ENCODE measurements at places on chromosomes 3 and 15. TPM values are rescaled to one million over a fixed set of nuclear protein-coding genes. Genes with fewer than 3 reads are reported as not detected.

DNA sequence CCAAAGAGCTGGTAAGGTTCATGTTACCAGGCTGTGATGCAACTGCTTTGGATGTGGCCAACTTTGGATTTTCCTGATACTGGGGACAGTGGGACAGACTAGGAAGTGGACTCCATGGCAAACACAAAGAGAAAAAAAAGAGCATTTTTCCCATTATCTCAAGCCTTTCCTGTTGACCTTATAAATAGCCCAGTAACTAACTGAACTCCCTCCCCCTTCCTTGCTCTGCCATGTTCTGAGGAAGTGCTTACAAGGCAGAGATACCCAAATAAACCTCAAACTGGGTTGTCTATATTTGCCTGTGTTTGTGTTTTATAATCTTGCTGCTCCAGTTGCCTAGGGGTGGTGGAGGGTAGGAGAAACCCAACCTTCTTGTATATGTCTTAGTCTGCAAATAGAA lies 27.3 kb upstream of the SLC9A9 start:
- H3K4me3 ChIP-seq: no peak overlapping the region
- no peaks in the 10 kb centered on the region for H3K36me3 ChIP-seq
- DNase-seq: no peak
- no peak overlapping the region for H3K27ac ChIP-seq
- no peaks in the 10 kb centered on the region for H3K27me3 ChIP-seq

DNA sequence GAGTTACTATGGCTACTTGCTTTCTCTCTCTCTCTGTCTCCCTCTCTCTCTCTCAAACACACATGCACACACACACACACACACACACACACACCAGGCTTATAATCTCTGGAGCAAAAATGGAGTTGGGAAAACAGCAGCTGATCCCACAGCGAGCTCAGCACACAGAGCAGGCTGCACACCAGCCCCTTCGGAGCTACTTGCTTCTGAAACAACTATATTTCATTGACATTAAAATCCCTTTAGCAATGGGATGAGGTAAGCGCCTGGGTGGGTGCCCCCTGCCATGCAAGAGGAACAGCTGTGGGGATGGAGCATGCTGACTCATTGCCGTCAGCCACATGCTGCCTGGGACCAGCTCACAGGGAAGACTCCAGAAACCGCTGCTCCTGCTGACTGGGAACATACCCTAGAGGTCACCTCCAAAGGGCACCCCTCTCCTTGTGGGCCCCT lies 45.7 kb downstream of the B3GNT5 start:
- peaks cover 10% of the 10 kb centered on the region for H3K36me3 ChIP-seq
- H3K27me3 ChIP-seq: no peaks in the 10 kb centered on the region
- peaks cover 14% of the 10 kb centered on the region for H3K4me1 ChIP-seq
- H3K4me3 ChIP-seq: no peak overlapping the region
- peak overlapping the region; percentile 84 for H3K27ac ChIP-seq

DNA sequence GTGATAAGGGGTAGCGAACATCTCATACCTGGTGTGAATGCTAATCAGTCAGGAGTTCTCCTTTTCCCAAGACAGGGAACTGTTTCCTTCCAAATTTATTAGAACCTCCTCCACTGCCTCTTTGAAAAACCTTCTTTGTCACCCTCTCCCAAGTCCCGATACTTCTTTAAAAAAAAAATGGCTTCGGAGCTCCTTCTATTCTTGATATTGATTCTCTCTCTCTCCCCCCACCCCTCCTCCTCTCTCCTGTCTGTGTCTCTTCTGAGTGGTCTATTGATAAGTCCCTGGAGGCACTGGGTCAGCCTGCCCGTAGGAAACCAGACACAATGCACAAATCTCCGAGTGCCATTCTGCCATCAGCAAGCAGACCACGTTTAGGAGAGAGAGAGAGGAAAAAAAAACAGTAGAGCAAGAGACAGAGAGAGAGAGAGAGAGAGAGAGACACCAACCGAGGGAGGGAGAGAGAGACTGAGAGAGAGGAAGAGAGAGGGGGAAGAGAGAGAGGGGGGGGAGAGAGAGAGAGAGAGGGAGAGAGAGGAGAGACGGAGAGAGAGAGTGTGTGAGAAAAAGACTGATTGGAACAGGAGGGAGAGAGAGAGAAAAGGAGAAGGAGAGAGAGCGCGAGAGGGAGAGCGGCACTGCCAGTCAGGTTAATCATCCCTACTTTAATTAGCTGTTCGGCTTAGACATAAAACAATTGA lies 160.9 kb downstream of the TIGIT start:
- H3K27me3 ChIP-seq: no peaks in the 10 kb centered on the region
- peaks cover 15% of the 10 kb centered on the region for H3K4me1 ChIP-seq
- H3K36me3 ChIP-seq: no peaks in the 10 kb centered on the region
- peak; percentile 28 for DNase-seq
- no peak overlapping the region for H3K4me3 ChIP-seq

Gene CCDC54
- total RNA-seq: not detected

DNA sequence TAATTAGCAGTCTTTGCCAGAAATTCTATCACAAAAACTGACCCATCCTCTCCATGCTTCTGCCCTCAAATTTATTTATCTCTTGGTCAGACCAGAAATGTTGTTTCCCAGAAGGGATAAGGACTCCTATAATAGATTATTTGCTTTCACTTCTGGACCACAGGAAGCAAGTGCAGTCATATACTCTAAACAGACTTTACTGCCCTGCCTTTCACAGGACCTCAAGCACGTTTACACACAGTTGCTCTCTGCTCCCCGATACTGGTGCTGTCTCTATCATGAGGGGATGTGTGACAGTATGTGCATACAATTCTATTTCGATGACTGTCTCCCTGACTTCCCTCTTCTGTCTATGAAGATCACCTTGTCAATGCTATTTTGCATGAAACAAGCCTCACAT lies 205.5 kb upstream of the TGFBR2 start:
- H3K36me3 ChIP-seq: no peaks in the 10 kb centered on the region
- no peak for DNase-seq
- no peak overlapping the region for H3K27ac ChIP-seq

GRCh38 chr3:43163895-43164493 lies 58.1 kb upstream of the POMGNT2 start:
- peaks cover 4% of the 10 kb centered on the region for H3K36me3 ChIP-seq
- no peaks in the 10 kb centered on the region for H3K27me3 ChIP-seq
- no peak for DNase-seq
- no peaks in the 10 kb centered on the region for H3K4me1 ChIP-seq
- H3K4me3 ChIP-seq: no peak overlapping the region

DNA sequence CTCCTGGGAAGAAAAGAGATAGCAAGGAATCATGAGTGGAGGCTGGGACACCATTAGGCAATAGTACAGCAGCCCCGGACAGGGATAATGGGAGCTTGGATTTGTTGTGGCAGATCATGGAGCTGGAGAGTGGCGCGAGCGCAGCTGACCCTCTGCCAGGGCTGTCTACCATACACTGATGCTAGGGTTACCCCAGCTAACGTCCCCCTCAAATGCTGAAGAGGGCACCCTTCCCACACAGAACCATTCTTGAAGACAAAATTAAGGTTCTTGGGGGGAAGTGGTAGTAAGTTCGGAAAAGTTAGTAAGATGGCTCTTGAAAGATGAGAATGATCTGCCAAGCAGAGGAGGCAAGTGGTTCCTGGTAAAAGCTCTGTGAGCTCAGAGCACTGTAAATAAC lies 61.1 kb downstream of the ST3GAL6 start:
- no peaks in the 10 kb centered on the region for H3K27me3 ChIP-seq
- H3K27ac ChIP-seq: no peak overlapping the region
- peaks cover 11% of the 10 kb centered on the region for H3K4me1 ChIP-seq
- H3K4me3 ChIP-seq: no peak overlapping the region
- no peak for DNase-seq

- peaks cover 20% of the 10 kb centered on the region for H3K4me1 ChIP-seq
- H3K27ac ChIP-seq: no peak overlapping the region
- no peak for DNase-seq
- H3K27me3 ChIP-seq: peaks cover 38% of the 10 kb centered on the region
These were observed 1.0 kb downstream of the MYLK start for GRCh38 chr3:123883111-123883510.
